ENCODE measurements at places on chromosomes 5 and 9.

DNA sequence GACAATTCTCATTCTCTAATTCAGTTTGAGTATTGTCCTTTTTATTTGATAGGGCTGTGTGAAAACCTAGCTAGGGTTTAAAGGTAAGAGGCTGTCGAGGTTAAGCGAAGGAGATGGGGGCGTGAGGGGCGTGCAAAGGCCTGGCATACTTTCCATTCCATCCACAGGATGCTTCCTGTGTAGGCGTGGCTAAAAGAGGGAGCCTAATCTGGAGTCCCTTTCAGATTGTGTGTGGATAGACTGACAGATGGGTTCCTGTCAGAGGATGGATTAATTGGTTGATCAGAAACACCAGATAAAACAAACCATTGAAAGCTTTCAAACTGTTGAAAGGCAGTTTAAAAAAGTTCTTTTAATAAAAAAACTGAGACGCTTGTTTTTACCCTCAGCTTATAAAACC lies 1.1 kb upstream of the ELL2 start:
- DNase-seq = peak; percentile 8

- DNase-seq = peak; percentile 96
Measured at GRCh38 chr9:70954126-70954525, 167.3 kb downstream of the TRPM3 start.

- DNase-seq = no peak
Measured at GRCh38 chr5:88685591-88686541, 197.1 kb downstream of the MEF2C start.

DNA sequence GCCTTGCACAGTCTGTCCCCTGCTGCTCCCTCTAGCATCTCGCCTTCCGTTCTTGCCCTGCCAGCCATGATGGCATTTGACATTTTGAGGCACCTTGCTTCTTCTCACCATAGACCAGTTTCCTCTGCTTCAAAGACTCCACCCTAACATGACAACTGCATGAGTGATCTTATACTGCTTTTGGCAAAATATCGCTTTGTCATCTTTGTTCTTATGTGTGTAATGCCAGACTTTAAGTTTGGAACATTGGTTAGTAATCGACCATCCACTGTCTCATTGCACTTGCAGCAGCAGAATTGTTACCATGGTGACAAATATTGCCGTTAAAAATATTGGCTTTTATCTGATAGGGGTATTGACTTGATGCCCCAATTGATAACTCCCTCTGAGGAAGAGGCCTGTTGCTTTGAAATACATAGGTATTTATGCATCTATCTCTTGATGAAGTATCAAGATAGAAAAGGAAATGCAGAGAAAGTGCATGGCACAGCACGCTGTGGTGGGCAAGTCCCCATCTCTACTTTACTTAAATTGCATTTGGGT lies 6.8 kb downstream of the GARIN3 start:
- no peak for DNase-seq

DNA sequence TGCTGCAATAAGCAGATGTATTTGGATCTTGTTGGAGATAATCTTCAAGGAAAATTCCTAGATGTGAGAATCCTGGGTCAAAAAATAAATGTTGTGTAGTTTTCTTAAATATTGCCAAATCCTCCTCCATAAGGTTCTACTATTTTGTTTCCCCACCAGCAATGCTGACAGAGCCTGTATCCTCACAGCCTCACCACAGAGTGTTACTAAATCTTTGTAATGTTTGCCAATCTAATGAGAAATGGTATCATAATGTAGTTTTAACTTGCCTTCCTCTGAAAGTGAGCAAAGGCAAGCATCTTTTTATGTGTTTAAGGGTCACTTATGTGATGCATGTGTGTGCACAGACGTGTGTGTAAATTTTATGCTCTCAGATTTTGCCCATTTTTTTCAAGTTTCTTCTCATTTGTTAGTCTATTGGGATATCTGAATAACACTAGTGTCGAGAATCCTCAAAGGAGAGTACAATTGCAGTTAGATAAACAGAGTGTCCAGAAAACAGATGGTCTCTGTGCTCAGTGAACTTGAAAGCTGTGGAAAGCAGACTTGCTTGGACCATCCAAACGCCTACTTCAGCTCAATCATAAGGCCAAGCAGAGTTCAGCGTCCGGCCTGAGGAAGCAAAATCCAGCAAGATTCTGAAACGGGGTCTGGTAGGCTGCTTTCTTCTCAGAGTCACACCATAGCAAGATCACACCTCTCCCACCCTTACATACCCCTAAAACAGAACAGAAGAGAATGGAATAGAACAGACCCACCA lies 35.7 kb upstream of the UGT3A1 start:
- DNase-seq = no peak

DNA sequence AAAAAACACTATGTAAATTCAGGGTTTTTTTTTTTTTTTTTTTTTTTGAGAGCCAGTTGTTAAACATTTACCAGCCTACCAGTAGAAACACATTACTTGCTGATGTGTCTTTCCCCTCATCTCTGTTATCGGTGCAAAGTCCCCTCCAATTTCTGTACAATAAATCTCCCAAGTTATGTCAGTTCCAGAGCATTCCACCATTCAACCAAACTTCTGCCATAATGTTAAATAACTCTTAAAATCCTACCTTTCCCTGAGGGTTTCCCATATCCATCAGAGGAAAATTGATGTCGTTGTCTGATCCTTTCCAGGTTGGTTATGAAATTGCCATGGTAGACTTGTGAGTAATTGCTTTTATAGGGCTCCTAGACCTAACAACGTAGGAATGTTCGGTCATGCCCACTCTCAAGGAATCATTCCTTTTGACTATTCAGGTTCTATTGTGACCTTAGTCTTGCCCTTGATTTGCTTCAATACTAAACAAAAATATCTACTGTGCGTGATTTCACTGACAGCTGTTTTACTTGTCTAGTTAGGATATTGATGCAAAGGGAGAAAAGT lies 5.6 kb upstream of the PPP2R2B start:
- no peak for DNase-seq

DNA sequence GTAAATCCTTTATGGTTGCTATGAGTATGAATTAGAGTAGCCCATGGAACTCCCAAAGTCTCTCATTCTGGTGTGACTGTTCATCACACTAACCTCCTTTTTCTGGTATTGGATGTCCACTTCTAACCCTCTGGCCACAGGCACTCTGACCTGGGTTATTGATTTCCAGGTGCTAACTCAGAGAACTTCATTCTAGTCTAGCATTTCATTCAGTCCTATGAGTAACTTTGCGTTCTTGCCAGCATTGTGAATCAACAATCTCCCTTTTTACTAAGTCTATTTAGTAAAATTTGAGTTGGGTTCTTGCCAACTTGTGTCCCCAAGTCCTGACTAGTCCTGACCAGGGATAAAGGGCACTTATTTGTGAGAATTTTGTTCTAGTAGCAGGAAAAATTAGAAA lies 103.5 kb downstream of the SNX18 start:
- DNase-seq = no peak

- no peak for DNase-seq
Measured at GRCh38 chr5:112549127-112549526, 130.1 kb upstream of the EPB41L4A start.

- DNase-seq = peak; percentile 60
Measured at GRCh38 chr5:83972236-83972635, 251.6 kb upstream of the HAPLN1 start.

DNA sequence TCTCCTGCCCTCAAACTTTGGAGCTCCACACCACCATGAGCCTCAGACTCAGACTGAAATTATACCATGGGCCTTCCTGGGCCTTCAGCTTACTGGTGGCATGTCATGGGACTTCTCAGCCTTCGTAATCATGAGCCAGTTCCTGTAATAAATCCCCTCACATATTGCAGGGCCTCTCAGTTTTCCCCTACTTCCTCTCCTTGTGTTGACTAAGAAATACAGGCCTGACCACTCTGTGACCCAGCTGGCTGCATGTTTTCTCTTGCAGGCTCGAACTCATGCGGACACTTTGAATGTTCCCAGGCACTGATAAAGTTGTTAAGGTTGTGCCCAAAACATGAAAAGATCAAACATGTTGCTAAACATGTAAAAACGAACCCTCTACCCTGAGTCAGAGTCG lies 26.2 kb upstream of the SHC3 start:
- no peak for DNase-seq

- DNase-seq = no peak
Measured at GRCh38 chr9:6564868-6565267, 80.7 kb downstream of the GLDC start.

DNA sequence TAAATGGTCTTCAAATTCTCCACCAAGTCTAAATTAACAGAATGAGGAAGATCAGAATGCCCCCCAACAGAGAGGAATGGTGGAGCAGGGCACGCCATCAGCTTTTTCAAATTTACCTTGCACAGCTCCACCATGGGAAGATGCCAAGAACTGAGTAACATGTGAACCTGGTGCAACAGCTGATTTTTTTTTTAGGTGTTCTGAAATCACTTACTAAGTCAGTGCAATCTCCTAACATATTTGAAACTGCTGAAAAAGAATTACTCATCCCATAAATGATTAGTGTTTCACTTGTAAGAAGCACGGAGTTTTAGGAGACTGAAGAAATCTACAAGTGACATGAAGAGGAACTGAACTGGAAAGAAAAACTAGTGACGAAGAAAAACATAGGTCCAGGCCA lies 5.1 kb downstream of the TMEM245 start:
- peak; percentile 71 for DNase-seq

DNA sequence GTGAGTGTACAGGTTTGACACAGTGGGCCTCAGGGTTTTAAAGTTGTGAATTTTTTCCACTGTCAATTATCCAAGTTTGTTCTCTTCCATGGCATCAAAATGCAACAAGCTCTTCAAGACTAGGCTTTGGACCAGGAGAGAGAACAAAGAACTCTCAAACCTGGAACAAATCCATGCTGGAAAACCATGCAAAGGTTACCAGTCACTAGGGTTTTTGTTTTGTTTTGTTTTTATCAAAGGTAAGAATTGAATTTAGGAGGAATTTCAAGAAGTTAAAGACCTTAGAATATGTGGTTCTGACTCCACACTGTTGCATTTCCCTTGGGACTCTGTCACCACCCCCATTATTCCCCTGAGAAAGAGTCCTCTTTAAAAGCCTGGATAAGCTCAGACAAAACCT lies 191.1 kb upstream of the PIK3R1 start:
- DNase-seq = no peak

- DNase-seq = no peak
Measured at GRCh38 chr5:167156446-167156845, 1135.0 kb upstream of the WWC1 start.

- peak; percentile 45 for DNase-seq
Measured at GRCh38 chr5:135913713-135914626, 18.3 kb upstream of the IL9 start.

- DNase-seq = peak; percentile 50
Measured at GRCh38 chr5:132012371-132013005, 1.0 kb upstream of the ACSL6 start.

GRCh38 chr5:109351988-109352864 lies 57.5 kb downstream of the PJA2 start:
- no peak for DNase-seq

DNA sequence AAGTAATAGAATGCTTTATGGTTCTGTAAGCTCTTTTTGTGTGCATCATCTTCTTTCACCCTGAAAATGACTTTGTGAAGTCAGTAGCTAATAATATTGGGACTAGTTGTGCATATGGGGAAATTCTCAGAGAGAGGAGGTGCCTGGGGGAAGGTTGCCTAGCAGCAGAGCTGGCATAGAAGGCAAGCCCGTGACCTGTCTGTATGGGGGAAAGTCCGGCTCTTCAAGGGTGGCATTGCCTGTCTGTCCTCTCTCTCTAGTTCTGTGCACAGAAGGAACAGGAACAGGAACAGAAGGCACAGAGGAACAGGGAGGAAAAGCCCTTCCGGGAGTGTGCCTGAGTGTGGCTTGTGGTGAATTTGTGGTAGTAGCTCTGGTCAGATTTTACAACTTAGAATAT lies 33.1 kb downstream of the SH3GL2 start:
- DNase-seq = no peak

DNA sequence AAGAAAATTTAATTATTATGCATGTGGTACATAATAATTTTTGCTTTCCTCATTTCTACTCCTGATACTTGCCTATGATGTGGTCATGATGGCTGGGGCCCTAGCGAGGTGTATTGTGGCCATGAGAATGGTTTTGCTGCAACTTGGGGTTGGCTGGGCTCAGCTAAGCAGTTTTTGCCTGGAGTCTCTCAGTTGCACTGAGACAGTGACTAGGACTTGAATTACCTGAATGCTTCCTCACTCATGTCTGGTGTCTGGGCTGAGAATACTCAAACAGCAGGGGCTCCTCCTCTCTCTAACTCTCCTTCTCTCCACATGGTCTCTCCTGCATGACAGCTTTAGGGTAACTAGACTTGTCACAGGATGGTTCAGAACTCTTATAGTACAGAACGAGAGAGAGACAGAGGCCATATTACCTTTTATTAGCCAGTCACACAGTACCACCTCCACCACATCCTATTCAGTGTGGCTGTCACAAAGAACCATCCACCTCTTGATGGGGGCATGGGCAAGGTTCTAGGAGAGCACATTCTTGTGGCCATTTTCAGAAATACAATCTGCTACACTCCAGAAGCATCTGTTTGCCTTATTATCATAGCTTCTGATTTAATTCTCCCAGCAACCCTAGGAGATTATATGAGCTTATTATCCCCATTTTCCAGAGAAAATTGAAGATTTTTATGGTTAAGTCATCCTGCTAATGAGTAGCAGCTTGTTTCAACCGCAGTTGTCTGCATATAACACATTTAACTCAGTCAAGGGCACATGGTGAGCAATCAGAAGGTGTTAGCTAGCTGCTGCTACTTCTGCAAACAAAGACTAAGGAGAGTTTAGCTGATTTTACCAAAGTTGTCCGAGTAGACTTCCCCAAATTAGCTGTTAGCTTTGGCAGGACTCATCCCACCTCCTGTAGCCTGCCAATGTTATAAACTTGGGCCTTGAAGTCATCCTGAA lies 245.1 kb downstream of the DOCK8 start:
- no peak for DNase-seq

DNA sequence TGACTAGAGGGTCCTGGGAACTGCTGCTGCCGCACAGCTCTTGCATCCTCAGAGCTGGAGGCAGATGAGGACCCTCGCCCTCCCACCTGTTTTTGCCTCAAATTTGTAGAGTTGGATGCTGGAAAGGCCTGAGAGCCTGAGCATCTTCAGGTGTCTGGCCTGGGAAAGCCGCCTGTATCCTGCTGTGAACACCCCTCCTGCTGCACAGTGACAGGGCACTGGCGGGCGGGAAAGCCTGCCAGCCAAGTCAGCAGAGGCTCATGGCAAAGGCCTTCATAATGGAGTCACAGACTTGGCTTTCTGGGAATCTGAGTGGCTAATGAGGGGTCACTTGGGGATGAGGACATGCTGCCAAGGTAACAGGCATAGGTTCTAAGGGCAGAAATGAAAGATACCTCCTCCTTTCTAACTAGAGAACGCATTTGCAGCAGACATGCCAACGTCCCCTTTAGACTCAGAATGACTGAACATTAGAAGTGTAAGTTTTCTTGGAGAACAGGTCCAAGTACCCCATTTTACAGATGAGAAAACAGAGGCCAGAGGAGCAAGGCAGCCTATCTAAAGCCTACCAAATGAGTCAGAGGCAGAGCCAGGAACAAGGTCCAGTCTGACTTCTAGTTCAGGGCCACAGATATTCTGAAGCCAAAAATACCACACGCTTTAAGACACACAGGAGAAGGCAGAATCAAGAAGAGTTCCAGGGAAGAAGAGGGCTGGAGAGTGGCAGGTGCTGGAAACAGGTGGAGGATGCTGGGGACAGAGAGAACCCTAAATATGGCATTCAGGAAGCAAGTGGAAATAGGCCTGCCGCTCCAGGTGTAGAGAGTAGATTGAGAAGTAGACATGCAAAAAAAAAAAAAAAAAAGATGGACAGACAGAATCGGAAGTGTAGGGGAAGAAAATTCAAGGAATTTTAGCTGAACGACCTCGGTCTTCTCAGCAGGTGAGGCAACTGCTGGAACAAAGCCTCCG lies 44.1 kb downstream of the EPB41L4B start:
- no peak for DNase-seq

Data from ELR (cell line).